ENCODE measurements at places on chromosomes 7 and 10. TPM values are rescaled to one million over a fixed set of nuclear protein-coding genes. Genes with fewer than 3 reads are reported as not detected.

- peaks cover 58% of the 10 kb centered on the region for H3K36me3 ChIP-seq
- no peak overlapping the region for H3K4me3 ChIP-seq
- no peak overlapping the region for H3K27ac ChIP-seq
- H3K4me1 ChIP-seq, result no peaks in the 10 kb centered on the region
- no peaks in the 10 kb centered on the region for H3K27me3 ChIP-seq
- DNase-seq, result no peak
These were observed 15.6 kb downstream of the MDH2 start for GRCh38 chr7:76063525-76063924.

GRCh38 chr10:86077271-86077670 is 289.3 kb downstream of the GRID1 start:
- H3K4me3 ChIP-seq, result no peak overlapping the region
- no peaks in the 10 kb centered on the region for H3K27me3 ChIP-seq
- no peaks in the 10 kb centered on the region for H3K4me1 ChIP-seq
- no peaks in the 10 kb centered on the region for H3K36me3 ChIP-seq
- H3K27ac ChIP-seq, result no peak overlapping the region

DNA sequence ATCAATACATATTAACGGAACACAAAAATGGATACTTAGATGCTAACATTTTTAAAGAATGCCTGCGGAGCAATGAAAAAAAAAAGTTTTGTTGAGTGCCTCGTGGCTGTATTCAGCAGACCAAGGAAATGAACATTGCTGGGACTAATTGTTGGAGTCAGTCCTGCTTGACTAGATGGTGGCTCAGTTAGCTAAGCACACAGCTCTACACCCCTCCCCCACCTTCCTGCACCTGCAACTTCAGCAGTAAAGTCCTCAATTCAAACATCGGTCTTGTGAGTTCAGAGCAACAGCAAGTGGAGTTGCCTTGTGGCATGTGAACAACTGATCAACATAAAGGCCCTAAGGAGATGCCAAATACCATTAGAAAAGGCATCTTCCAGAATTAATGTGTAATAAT is 326.0 kb upstream of the NPSR1 start:
- no peak overlapping the region for H3K4me3 ChIP-seq
- no peaks in the 10 kb centered on the region for H3K27me3 ChIP-seq
- no peaks in the 10 kb centered on the region for H3K36me3 ChIP-seq
- no peak for DNase-seq
- H3K4me1 ChIP-seq, result no peaks in the 10 kb centered on the region

- DNase-seq, result no peak
- peaks cover 6% of the 10 kb centered on the region for H3K4me1 ChIP-seq
- no peak overlapping the region for H3K4me3 ChIP-seq
- H3K27ac ChIP-seq, result peak overlapping the region; percentile 3
These were observed 11.4 kb upstream of the ZKSCAN1 start for GRCh38 chr7:100003711-100004661.

GRCh38 chr7:144038887-144039286 is 9.9 kb upstream of the OR2A5 start:
- no peak overlapping the region for H3K27ac ChIP-seq
- no peak for DNase-seq
- H3K36me3 ChIP-seq, result no peaks in the 10 kb centered on the region
- no peaks in the 10 kb centered on the region for H3K4me1 ChIP-seq

- H3K4me3 ChIP-seq, result no peak overlapping the region
- peaks cover 9% of the 10 kb centered on the region for H3K4me1 ChIP-seq
- H3K27me3 ChIP-seq, result peaks cover 23% of the 10 kb centered on the region
- DNase-seq, result no peak
These were observed 24.8 kb downstream of the FGFBP3 start for GRCh38 chr10:91884536-91884935.

DNA sequence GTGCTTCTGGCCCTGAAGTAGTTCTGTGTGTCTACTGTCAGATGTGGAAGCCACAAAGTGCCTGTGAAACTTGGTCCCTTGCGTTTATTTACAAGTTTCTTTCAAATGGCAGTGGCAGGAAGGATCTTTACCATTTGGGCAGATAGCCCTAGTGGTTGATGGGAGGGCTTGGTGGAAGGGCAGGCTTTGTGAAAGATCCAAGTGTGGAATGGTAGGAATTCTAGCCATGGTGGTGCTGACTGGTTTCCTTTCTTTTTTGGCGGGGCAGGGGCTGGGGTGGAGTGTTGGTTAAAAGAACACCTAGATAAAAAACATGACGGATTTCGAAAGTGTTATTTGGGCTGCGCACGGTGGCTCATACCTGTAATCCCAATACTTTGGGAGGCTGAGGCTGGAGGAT is 27.0 kb downstream of the AUTS2 start:
- no peak for DNase-seq
- H3K27ac ChIP-seq, result peak overlapping the region; percentile 13
- H3K27me3 ChIP-seq, result peaks cover 5% of the 10 kb centered on the region
- no peaks in the 10 kb centered on the region for H3K4me1 ChIP-seq
- no peak overlapping the region for H3K4me3 ChIP-seq
- no peaks in the 10 kb centered on the region for H3K36me3 ChIP-seq

DNA sequence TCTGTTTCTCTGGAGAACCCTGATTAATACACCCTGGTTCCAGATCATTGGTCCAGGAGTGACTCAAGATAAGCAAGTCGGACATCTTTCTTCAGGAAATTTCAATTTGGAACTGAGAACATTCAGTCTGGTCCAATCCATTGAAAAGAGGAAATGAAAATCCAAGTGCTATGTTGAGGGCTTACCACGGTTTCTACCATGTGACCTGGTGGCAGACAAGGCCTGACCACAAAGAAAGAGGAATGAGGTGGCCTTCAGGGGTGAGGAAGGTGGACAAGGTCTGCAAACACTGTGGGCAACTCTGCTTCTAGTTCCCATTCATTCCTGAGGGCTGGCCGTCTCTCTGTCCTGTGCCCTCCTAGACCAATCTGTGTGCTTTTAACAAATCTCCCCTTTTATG is 149.2 kb upstream of the GHITM start:
- H3K4me3 ChIP-seq, result no peak overlapping the region
- peaks cover 2% of the 10 kb centered on the region for H3K27me3 ChIP-seq
- no peak for DNase-seq

DNA sequence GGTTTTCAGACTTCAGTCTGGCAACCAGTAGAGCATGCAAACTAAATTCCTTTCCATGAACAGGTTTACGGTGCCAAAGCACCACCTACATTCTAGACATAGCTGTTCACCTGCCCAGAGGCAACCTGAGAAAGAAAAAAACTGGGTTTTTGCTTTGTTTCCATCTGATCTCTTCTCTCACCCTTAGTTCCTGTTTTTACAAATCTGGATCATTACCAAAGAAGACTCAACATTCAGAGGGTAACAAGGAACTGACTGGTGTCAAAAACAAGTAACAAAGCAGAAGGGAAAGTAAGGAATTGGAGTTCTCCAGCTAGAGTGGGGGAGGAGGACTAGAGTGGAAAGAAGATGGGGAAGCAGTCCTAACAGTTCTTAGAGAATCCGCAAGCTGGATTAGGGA is 36.4 kb downstream of the CPVL start:
- no peak overlapping the region for H3K4me3 ChIP-seq
- H3K27ac ChIP-seq, result no peak overlapping the region
- H3K4me1 ChIP-seq, result peaks cover 14% of the 10 kb centered on the region
- no peak for DNase-seq

DNA sequence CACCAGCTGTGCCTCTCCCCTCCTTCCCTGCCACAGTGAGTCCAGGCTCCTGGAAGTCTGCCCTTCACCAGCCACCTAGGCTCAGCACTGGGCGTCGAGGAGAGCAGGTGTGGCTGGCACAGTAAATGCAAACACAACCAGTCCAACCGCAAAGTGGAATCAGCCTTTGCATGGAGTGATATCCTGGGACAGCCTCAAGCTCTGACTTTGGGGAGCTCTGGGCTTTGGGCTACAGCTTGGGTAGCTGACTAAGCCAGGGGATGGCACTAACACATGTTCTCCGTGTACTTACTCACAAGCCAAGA is 312.4 kb downstream of the KCNMA1 start:
- no peak overlapping the region for H3K27ac ChIP-seq
- no peak for DNase-seq
- H3K27me3 ChIP-seq, result no peaks in the 10 kb centered on the region
- H3K36me3 ChIP-seq, result no peaks in the 10 kb centered on the region
- H3K4me1 ChIP-seq, result no peaks in the 10 kb centered on the region

DNA sequence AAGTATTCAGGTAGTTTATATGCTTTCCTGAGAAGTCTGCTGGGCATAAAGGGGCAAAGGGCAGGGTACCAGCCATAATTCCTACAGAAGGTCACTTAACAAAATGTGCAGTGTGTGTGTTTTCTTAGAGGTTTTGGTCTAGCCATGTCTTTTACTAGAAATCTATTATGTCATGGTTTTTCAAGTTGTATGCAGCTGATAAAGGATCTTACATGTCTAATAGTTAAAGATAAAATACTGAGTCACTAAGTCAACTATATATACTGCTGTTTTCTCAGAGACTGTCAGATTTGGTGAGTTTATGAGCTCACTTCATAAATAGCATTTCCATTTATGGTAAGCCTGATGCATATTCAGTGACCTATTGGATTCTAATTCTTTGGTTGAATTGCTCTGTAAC is 7.7 kb downstream of the CASP2 start:
- H3K4me3 ChIP-seq, result no peak overlapping the region
- peaks cover 68% of the 10 kb centered on the region for H3K4me1 ChIP-seq
- no peak overlapping the region for H3K27ac ChIP-seq

GRCh38 chr10:125911145-125911544 is 14.8 kb downstream of the FANK1 start:
- no peak for DNase-seq
- no peak overlapping the region for H3K27ac ChIP-seq
- H3K27me3 ChIP-seq, result peaks cover 10% of the 10 kb centered on the region
- no peaks in the 10 kb centered on the region for H3K4me1 ChIP-seq

- no peak for DNase-seq
- H3K27me3 ChIP-seq, result peaks cover 84% of the 10 kb centered on the region
- H3K4me3 ChIP-seq, result no peak overlapping the region
- no peaks in the 10 kb centered on the region for H3K4me1 ChIP-seq
- no peak overlapping the region for H3K27ac ChIP-seq
- H3K36me3 ChIP-seq, result no peaks in the 10 kb centered on the region
These were observed 7.1 kb upstream of the EMX2 start for GRCh38 chr10:117535298-117536071.

GRCh38 chr7:557558-557881 is 37.9 kb upstream of the PDGFA start:
- H3K4me1 ChIP-seq, result no peaks in the 10 kb centered on the region
- H3K27me3 ChIP-seq, result no peaks in the 10 kb centered on the region
- no peak for DNase-seq

SPRN gene
- not detected for total RNA-seq

CHST15 gene
- not detected for total RNA-seq

ANKRD61 gene
- 0.22 TPM for total RNA-seq

ALOX5 gene
- 6.7 TPM for total RNA-seq

HECW1 gene
- total RNA-seq, result not detected

CAMK1D gene
- total RNA-seq, result 15.4 TPM

CARD11 gene
- 160 TPM for total RNA-seq

STAG3 gene
- total RNA-seq, result 24.2 TPM

POLR1F gene
- total RNA-seq, result 17.0 TPM

GNAT3 gene
- total RNA-seq, result not detected

GRID2IP gene
- total RNA-seq, result 0.07 TPM

TMEM176B gene
- total RNA-seq, result not detected

SP8 gene
- total RNA-seq, result not detected

ECHDC3 gene
- 1.1 TPM for total RNA-seq
